ENCODE measurements at places on chromosomes 13 and 19.

- no peak for DNase-seq
Observed at GRCh38 chr19:3179739-3180293, 1.2 kb downstream of the S1PR4 start.

GRCh38 chr13:50187352-50188029, 172.2 kb downstream of the KCNRG start:
- DNase-seq = no peak

DNA sequence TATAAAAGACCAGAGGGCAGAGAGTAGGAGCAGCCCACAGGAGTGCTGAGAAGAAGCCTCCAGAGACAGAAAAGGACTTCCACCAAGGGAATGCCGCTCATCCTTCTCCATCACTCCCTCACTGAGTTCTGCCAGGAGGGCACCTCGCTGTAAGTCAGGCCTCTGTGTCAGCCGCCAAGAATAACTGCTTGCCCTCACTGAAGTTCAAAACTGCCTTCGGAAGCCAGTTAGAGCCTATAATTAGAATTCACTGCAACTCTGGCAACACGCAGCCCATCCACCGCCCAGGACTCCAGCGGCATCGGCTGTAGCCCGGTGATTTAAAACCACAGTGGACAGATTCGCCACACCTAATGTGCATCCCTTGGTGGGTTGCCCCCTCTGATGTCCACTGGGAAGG, 281.8 kb upstream of the ZNF507 start:
- DNase-seq = no peak

DNA sequence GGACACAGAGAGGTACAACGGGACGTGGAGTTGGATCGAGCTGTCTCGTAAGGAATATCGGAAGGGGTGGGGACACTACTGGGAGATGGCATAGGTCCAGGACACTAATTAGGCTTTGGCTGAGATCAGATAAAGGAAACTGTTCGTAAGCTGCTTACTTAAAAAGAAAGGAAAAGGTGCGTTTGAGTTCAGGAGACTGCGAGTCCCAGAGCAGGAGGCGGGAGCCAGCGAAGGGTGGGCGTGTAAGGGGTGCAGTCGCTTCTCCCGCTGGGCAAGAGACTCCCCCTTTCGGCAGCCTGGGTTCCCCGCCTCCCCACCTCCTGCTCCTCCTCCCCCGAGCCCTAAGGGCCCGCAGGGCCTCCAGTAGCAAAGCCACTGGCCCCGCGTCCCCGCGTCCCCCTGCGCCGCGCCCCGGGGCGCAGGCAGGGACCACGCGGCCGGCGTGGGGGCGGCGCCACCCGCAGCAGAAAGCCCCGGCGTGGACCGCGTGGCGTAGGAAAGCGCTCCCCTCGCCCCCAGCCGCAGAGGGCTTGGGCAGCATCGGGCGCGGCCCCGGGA, 547 bp downstream of the ABCC4 start:
- DNase-seq = peak; percentile 33

DNA sequence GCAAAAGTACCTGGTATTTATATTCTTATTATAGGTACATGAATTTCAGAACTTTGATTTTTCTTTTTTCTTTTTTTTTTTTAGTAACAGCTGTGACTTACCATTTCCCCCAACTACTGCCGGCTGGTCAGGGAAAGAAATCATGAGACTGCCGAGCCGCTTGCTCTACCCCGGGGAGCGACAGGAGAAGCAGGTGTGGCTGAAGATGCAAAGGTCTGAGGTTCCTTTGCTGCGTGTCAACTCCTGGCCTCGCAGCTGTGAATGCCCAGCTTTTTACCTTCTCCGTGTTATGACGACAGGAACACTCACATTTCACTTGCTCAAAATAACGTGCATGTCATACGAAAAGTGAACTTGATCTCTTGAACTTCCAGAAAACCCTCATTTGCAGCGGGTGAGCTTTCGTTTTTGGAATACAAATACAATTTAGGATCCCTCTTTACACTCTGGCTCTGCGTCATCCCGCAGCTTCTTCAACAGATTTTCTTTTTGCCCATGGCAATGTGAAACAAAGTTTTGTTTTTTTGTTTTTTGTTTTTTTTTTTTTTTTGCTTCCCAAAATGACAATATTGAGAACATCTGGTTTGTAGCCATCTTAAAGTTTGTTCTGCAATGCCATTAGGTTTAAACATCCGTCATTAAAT, 117.9 kb downstream of the EFNB2 start:
- no peak for DNase-seq

DNA sequence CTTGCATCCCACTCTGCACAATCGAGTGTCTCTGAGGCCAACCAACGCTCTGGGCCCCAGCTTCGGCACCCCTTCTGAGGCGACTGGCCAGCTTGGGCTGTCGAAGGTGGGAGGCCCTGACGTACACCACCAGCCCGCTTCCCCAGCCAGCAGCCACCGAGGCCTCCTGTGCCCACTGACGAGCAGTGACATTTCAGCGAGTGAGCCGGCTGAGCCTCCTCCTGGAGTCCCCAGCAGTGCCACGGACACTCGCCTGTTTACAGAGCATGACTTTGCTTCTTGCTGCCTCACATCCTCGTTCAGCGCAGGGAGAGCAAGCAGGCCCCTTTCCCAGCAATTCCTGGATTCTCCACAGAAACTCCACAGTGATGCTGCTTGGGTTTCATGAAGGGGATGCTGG, 240.2 kb upstream of the MAB21L1 start:
- DNase-seq = no peak

DNA sequence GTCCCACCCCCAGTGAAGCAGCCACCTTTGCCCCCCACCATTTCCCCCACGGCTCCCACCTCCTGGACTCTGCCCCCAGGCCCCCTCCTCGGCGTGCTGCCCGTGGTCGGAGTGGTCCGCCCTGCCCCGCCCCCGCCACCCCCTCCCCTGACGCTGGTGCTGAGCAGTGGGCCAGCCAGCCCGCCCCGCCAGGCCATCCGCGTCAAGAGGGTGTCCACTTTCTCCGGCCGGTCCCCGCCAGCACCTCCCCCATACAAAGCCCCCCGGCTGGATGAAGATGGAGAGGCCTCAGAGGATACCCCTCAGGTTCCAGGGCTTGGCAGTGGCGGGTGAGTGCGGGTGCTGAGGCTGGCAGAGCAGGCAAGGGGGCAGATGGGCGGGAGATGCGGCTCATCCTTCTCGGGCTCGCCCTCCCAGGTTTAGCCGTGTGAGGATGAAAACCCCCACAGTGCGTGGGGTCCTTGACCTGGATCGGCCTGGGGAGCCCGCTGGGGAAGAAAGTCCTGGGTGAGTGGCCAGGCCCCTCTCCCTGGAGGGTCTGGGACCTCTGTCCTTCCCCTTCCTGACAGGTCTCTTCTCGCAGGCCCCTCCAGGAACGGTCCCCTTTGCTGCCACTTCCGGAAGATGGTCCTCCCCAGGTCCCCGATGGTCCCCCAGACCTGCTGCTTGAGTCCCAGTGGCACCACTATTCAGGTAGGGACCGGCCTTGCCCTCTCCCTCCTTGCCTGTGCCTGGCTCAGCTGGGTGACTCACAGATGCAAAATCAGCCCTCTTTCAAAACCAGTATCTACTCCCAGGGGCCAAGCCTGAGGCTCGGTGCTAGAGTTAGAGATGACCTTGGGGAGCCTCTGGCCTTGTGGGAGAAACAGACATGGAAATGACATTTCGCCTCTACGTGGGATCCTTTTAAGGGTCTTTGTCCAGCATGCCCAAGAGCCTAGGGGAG, 8.8 kb downstream of the IGFLR1 start:
- no peak for DNase-seq

- DNase-seq = no peak
Observed at GRCh38 chr13:34462843-34463242, 479.2 kb upstream of the NBEA start.

DNA sequence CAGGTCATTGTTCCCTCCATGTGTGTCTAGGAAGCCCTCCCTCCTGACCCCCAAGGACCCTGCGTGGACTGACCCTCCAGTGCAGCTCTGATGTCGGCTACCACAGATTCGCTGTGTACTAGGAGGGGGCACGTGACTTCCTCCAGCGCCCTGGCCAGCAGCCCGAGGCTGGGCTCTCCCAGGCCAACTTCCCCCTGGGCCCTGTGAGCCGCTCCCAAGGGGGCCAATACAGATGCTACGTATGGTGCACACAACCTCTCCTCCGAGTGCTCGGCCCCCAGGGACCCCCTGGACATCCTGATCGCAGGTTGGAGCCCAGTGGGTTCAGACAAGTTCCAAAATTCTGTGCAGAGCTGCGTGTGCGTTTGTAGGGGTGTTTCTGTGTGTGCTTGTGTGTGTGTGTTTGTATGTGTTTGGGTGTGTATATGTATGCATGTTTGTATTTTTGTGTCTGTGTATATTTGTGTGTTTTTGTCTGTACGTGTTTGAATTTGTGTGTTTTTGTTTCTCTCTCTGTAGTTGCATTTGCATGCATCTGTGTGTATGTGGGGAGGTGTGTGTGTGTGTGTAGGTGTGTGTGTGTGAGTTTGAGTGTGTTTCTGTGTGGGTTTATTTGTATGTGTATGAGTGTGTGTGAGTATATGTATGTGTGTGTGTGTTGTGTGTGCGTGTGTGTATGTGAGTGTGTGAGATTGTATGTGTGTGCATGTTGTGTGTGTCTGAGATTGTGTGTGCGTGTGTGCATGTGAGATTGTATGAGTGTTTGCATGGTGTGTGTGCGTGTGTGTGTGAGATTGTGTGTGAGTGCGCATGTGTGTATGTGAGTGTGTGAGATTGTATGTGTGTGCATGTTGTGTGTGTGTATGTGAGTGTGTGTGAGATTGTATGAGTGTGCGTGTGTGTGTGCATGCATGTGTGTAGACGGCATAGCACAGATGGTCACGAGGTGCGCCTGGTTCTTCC, 21.4 kb upstream of the LILRA2 start:
- no peak for DNase-seq

DNA sequence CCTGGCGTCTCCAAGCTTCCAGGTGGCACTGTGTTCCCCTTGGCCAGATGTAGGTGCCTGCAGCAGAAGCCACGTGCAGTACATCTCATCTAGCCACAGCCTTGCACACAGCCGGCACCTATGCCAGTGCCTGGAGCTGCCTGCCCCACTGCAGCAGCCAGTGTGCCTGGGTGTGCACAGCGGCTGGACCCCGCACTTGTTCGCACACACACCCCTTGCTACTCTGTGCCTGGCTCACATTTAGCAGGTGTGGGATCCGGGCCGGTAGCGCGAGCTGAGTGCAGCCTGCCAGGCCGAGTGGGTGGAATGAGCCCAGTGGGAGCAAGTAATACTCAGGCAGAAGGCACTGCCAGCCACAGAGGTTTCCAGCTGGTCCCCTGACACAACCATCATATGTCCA, 26.9 kb upstream of the RBM26 start:
- no peak for DNase-seq

DNA sequence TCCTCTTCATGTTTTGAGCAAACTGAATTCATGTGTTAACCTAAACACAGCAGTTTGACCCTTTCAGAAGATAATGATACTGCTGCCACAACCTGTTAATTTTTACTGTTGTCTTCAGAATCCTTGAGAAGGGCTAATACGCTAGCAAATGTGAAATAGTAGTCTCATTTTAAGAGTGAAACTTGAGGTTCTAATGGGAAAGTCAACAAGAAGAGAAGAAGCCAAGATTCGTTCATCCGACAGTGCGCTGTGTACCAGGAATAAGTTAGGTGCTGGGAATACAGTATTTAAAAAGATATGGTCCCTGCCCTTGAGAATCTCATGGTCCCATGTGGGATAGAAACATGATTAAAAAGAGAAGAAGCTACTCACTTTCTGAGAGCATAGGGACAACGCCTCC, 134.4 kb downstream of the KL start:
- no peak for DNase-seq

DNA sequence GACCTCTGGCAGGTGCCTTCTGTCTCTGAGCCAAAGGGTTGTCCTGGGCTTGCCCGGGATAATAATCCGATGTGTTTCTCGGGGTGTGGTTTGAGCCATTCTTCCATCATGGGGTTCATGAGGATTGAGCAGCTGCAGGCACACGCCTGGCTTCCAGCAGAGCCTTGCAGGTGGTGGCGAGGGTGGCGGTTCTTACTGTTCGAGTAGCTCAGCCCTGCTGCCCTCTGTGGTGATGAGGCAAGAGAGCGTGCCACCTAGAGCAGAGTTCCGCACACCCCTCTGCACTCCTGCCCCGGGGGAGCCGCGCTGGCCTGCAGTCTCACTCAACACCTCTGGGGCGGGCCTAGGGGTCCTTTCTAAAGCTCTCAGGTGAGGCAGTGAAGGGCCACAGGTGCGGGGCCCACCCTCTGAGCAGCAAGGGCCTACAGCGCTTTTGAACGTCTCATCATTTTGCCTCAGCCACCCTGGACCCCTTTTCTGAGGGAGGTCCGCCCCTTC, 3.8 kb downstream of the SCN1B start:
- no peak for DNase-seq

DNA sequence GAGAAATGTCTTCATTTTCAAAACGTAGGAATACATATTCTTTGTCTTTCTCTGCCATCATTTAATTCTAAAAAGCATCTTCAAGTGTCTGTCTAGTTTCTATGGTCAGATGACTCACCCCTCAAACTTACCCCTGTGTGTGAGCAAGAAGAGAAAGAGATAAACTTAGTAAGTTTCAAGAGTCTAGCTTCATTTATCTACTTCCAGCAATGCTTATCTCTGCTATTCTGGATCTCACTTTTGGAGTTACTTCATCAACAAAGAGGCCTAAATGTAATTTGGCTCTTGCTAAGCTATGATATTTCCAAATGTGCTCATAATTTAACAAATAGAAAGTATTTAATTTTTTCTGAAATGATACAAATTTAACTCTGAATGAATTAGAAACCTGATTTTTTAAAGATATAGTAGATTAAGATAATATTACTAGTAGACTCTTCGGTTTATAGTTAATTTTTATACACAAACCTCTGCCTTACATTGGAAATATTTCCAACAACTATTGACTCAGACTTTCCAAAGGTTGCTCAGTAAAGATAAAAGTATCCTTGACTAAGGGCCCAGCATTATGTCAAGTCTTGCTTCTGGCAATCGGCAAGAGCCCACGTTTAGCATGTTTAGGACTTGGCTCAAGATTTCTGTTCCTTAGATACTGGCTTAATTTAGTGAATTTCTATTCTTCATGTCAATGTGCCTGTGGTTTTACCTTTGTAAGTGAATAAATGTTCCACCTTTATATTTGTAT, 1511.0 kb upstream of the SLC10A2 start:
- no peak for DNase-seq

DNA sequence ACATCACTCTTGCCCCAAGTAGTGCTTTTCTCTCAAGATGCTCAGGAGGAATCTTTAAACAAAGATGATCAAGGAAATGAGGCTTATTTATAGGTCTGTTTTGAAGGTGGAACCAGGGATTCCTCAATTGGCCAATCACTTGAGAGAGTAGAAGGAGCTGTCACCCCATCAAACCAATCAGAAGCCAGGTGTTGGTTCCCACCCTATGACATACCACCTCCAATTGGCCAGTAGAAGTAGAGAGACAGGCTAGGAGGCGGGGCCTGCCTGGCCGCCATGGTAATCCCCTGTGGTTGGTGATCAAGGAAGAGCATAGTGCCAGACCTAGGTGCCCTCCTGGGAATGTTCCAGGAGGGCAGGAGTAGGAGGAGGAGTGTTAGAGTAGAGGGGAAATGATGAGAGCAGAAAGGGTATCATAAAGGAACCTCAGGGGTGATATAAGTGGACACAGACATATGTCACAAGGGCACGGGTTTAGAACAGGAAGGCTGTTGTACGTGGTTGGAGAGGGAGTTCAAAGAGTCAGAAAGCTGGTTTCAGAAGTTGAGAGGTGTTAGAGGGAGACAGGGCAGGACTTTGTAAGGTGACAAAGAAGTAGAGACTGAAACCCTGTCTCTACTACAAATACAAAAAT, 10.5 kb downstream of the PMIS2 start:
- DNase-seq = no peak
